Left forelimb (tissue), 1 donor: ENCODE measurements at places on chromosomes 7 and 10.

- no peak for DNase-seq
Measured at GRCh38 chr7:142553216-142553615, 196.1 kb upstream of the PRSS1 start.

DNA sequence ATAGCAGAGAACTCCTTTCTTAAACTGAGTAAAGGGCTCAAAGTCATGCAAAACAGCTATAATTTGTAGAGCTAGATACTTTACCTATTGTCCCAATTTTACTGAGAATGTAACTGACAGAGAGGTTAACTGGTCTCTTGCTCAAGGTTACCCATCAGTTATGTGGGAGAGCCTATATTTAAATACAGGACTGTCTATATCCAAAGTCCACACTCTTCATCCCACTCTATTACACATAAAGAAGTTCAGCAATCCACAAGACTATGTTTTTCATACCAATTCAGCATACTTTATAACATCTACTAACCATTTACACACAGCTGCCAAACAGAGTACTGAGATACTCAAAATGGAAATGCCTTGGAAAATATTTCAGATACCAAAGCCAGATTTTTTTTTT is 100.2 kb downstream of the MICU1 start:
- DNase-seq: no peak

DNA sequence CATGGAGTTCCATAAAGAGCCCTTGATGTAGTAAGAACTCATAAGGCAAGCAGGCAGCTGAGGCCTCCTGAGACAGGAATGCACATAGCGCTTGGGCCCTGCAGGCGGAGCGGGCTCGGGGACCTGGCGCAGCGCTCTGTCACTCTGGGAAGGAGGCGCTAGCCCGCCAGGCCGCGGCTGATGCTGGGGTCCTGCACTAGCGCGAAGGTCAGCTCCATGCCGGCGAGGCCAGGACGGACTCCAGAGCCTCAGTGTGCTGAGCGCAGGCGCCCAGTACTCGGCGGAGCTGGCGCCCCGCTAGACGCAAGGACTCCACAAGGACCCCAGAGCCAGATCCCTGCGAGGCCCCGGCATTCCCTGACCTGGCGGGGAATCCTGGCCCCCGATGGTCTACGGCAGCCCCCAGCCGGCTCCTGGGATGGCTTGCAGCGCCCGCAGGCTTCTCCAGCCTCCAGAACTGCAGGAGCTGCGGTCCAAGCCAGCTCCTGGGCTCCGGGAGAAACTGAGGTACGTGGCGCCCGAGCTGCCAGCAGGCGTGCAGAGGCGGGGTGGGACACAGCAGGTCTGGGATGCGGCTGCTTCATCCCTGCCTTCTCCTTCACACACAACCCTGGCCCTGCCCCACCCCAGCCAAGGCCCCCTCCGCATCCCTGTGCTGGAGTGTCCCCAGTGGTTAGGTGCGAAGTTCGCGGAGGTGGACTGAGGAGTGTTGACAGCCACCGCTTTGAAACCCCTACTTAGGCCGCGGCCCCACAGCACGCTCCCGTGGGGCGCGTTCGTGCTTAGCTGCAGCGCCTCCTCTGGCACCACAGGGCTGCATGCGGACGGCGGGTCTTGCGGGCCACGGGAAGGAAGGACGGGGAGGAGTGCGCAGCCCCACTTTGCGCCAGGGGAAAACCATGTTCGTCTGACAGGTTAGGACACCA is 761.5 kb upstream of the POM121L12 start:
- no peak for DNase-seq

- no peak for DNase-seq
Measured at GRCh38 chr7:41732843-41733306, 30.0 kb upstream of the INHBA start.

DNA sequence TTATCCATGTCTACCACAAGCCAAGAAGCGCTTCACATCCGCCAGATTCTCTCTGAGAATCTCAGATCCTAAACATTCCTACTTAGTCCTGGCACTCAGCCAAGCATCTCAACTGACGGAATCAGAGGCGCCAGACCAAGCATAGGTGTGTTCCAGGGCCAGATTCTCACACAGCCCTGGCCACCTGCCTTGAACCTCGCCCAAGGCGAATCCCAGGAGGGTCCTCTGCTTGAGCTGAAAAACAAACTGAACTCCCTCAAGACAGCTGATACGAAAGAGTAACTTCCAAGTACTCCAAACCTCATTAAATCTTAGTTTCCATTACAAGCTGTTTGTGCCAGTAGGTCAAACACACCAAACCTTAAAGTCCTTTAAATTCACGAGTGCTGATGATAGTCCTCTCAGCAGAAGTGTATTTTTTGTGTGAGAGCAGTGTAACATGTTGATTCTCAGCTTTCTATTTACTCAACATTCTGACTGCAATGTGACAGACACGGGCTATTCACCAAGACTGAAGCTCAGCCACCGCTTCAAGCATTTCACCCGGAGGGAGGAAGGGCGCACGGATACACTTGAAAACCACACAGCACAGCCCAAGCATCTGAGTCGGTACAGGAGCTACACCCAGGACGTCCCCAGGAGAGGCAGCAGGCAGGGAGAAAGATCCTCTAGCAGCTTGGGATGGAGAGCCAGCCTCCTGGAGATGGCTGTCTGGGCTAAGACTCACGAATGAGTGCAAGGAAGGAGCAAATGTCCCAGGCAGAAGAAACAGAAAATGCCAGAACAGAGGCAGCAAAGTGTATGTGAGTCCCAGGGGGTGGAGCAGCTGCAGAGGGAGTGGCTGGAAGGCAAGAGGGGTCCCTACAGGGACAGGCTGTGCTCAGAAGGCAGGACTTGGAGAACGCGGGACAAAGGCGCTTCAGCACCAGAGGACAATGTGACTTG is 6.0 kb downstream of the PARD3 start:
- DNase-seq: peak; percentile 77

DNA sequence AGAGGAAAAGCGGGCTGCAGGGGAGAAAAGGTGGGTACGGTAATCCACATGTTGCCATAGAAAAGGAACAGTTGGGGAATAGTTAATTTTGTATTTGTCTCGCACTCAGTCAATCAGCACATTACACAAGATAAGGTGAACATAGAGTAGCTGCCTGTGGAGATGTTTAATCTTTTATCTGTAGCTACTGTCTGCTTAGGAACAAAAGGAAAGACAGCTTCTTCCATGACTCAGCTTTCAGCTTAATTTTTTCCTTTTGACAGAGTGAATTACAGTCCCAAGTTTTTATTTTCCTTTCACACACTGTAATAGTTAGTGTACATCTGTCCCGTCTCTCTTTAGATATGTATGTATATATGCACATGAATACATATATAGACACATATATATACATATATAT is 39.3 kb upstream of the PODXL start:
- no peak for DNase-seq

DNA sequence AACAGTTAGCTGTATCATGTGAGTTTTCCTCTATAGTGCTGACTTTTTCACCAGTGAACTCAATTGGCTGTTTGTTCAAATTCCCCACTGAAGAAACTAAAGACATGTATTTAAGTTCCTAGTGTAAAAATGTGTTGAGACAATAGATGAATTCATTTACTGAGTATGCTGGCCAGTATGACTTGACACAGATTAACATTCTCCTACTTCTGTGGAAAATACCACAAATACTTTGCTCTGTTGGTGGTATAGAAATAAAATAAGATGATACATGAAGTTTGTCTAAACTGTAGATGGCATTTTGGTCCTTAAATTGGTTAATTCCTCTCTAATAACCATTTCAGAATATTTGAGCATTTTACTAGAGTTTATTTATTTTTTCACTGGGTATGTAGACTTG is 227.7 kb upstream of the TEX47 start:
- no peak for DNase-seq

- no peak for DNase-seq
Measured at GRCh38 chr7:142813226-142813625, 41.6 kb upstream of the EPHB6 start.

- DNase-seq: no peak
Measured at GRCh38 chr7:31500656-31501055, 13.2 kb upstream of the ITPRID1 start.

DNA sequence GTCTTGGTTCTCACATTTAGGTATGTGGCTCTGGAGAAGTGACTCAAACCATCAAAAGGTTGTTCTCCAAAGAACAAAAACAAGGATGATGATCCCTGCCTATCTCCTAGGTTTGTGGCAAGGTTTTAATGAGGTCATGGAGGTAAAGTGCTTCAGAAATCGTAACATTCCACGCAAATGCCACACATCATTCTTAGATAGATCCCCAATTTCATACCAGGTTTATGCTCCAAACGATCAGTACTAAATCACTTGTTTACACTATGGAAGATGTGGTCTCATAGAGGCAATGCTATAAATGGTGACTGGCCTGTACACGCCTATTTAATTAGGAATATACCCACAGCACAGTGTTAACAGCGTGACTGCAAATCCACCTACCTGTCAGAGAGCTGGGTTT is 66.6 kb downstream of the MINDY3 start:
- no peak for DNase-seq

DNA sequence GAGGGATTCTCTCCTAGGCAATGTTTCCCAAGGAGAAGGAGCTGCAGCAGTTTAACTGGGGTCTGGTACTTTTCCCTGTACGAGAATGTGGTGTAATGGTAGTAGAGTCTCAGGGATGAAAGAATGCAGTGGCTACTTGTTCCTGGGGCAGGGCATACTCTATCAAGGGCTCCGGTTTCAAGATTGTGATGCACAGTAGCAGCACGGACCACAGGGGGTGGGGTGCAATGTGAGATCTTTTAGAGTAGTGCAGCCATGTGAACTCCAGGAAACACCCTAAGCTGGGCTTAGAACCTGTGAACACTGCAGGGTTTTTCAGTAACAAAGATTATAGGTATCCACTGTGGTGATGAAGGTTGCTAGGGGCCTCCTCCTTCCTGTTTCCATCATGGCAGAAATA is 903.9 kb downstream of the NRG3 start:
- no peak for DNase-seq

- DNase-seq: no peak
Measured at GRCh38 chr10:8074881-8075280, 20.4 kb downstream of the GATA3 start.

DNA sequence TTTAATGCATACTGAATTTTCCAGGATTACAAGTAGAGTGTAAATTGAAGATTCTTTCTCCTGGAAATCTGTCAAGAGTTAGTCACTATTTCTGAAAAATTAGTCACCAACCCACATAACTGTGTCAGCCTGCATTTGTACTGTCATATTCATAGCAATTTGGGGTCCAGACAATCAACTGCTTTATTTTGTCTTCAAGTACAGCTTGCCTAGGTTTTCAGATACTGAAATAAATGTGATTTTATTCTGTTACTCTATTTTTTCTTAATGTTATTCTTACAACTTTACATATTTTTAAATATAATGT is 55.1 kb downstream of the CUBN start:
- no peak for DNase-seq

GRCh38 chr7:44463169-44463808 is 27.2 kb downstream of the NUDCD3 start:
- no peak for DNase-seq

DNA sequence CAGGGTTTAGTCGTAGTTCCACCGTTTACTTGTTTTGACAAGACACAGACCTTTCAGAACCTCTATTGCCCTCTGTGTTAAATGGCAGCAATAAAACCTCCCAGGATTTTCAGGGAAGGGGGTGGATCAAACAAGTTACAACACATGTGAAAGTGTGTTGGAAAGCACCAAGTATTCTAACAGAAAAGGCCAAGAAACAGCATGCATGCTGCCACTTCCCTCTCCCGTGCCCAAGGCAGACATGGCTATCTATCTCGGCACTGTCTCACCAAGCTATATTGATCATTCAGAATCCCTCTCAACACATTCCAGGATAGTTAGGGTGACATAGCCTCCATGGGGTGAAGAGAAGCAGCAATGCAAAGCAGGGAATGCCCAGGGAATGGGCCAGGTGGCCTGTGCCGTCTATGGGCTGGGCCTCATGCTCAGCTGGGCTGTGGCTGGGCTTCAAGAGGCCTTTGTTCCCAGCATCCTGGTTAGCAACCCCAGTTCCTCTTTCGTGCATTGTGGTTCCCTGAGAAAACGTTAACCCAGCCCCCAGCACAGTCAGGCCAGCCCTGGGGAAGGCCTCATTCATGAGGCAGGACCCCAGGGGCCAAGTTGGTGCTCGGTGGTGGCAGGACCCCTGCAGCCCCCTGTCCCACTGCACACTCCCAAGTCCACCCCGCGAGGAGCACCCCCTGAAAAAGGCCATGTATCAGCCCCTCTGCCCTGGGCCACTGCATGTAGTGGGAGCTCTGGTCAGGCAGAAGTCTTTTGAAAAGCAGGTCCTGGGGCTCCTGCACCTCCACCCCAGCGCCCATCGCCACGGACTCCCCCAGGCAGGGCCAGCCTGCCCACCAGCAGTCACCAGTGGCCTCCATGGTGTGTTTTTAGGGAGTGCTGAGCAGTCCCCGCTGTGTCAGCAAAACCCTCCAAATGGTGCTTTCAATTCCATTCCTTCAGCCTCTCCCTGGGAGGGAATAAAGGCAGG is 25.5 kb downstream of the VSIR start:
- no peak for DNase-seq

GRCh38 chr10:118203461-118203860 is 138.7 kb downstream of the FAM204A start:
- no peak for DNase-seq

DNA sequence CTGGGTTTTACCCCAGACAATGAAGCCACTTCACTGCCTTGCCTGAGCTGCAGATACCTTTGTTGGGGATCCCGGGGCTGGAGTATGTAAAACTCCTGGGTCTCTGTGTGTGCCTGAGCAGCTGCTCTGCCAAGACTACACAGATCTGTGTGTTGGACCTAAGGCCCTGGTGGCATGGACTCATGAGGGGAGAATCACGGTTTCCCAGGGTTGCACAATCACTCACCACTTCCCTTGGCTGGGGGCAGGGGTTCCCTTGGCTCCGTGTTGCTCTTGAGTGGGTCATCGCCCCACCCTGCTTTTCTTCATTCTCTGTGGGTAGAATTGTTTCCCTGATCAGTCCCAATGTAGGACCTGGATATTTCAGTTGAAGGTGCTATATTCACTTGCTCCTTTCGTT is 13.9 kb upstream of the TBATA start:
- no peak for DNase-seq

DNA sequence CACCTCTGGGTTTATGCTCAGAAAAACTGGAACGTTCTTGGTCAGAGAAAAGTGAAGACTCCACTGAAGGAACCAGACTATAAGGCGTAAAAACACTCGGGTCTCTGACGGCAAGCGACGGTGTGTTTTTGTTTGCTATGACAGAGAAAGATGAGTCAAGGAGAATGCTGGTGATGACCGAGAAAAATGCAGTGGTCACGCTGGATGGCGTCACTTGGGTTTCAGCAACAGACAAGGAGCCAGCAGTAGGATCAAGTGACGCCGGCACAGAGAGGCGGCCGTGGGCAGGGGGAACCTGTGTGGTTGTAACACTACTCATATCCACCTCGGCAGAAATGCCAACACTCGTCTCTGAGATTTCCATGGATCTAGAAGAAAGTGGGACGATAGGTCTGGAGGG is 63.4 kb downstream of the KIAA1549 start:
- no peak for DNase-seq
